ENCODE measurements at places on chromosomes 12 and 14.

DNA sequence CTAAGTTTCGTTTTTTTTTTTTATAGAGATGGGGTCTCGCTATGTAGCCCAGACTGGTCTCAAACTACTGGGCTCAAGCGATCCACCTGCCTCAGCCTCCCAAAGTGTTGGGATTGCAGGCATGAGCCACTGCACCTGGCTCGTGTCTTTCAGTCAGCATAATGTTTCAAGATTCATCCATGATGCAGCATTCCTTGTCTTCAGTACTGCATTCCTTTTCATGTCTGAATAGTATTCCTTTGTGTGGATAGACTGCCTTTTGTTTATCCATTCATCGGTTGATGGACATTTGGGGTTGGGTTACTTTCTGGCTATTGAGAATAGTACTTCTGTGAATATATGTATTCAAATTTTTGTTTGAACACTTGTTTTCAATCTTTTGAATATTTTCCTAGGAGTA lies 37.4 kb downstream of the HCAR2 start:
- no peak for DNase-seq

- no peak for DNase-seq
These were observed 17.3 kb upstream of the RFLNA start for GRCh38 chr12:124277394-124278241.

- DNase-seq = no peak
These were observed 35.7 kb upstream of the ACTN1 start for GRCh38 chr14:69014829-69015259.

GRCh38 chr12:54384591-54385041 lies at the start of gene ZNF385A:
Gene ZNF385A (minus strand): TSS chr12:54384733. CDS start chr12:54384514, 219 bp downstream.
- no peak for DNase-seq

DNA sequence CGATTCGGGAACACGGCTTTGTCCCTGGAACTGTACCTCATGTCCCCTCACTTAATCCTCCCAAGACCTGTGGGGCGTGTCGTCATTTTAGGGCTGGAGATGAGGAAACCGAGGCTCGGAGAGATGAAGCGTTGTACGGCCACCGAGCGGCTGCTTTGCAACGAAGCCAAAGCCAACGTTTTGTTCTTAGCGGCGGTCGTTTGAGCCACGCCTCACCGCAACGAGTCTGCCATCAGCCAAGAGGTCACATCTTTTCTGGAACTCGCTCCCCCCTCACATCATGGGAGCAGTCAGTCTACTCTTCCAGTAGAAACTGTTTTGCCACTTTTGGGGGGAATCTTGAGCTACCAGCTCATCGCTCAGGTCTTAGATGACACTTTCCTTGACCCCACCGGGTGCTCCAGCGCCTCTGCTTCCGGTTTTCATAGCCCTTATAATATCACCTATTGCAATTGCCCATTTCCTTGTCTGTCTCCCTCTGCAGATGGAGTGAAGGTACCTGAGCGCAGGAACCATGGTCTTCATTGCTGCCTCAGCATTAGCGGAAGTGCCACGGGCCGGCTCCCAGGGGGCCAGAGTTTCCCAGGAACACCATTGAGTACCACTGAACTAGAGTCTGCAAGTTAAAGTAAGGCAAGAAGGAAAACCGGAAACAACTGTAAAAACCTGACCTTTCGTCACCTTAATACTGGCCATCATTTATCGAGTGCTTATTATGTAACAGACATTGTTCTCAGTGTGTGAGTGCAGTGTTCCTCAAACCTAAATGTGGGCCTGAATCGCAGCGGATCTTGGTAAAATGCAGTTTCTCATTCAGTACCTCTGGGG lies 19.6 kb downstream of the NINJ2 start:
- DNase-seq = peak; percentile 17

DNA sequence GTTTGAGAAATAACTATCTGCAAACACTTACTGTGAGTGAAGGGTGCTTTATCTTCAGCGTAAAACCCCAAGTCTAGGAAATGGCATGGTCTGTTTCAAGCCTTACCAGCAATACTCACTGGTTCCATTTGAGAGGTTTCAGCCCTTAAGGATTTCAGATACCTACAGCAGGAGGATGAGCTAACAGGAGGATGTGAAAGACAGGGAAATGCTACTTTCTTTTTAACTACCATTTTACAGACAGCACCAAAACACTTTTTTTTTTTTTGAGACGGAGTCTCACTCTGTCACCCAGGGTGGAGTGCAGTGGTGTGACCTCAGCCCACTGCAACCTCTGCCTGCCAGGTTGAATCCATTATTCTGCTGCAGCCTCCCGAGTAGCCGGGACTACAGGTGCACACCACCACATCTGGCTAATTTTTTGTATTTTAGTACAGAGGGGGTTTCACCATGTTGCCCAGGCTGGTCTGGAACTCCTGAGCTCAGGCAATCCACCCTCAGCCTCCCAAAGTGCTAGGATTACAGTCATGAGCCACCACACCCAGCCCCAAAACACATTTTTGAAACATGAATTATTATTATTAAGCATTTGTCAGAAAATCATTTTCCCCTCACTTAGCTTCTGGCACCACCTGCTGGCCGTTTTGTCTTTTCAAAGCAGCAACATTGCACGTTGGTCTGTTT lies 4.6 kb downstream of the MTRFR start:
- DNase-seq = peak; percentile 81

DNA sequence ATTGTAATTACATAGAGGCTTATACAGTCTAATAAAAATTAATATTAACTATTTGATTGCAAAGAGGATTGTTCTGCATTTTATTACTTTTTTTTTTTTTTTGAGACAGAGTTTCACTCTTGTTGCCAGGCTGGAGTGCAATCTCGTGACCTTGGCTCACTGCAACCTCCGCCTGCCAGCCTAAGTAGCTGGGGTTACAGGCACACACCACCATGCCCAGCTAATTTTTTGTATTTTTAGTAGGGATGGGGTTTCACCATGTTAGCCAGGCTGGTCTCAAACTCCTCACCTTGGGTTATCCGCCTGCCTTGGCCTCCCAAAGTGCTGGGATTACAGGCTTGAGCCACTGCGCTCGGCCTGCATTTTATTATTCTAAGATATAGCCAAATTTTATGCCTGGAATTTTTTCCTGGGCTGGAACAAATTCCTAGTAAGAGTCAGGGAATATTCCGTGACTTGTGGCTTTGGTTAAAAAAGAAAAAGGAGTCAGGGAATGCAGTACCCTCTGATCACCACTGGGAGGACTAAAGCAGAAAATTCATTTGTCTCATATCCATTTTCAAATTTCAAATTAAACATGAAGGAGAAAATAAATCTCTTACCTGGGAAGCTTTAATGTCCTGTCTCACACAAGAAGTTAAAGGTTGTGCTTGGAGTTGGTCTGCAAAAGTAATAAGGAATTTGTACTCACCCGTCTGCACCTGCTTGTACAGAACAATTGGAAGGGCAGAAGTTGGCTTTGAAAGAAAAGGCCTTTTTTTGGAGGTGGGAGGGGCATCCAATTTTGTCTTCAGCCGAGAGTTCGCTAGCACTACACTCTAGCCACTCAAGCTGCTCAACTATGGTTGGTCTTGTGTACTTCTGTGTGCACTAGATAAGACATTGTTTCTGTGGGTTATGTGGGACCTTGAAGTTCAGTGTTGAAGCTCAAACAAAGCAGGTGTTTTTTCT lies 8.7 kb downstream of the MARK3 start:
- no peak for DNase-seq

GRCh38 chr12:18751866-18752265 lies 13.9 kb downstream of the CAPZA3 start:
- DNase-seq = no peak

DNA sequence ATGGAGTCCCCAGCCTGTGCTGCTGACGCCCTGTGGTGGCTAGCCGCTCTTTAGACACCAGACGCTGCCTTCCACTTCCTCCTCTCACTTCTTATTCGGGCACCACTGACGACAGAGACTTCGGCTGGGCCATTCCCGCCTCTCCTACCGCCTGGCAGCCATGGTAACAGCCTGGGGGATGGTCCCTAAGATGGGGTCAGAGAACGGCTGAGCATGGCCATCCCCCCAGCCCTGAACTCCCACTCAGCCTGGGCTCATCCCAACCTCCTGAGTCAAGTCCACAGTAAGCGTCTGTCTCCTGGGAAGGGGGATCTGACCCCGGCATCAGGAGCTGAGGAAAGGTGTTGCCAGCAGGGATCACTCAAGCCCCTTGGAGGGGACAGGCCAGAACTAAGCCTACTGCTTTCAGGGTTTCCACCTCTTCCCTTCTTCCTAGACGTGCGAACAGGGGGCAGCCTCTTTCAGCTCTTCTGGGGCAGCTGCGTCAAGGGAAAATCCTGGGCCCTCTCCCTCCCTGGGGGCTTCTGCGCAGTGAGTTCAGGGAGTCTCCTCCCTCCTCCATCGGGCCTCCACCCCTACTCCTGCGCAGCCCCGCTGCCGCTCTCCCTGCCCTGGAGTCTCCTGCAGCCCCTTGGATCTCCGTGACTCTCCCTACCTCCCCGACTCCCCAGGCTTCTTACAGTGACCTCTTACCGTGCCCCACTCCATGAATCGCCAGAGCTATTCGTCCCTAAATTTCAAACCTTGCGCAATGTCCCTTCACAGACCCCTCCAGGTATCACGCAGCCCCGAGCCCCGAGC lies 643 bp upstream of the TAMALIN start:
- peak; percentile 10 for DNase-seq

DNA sequence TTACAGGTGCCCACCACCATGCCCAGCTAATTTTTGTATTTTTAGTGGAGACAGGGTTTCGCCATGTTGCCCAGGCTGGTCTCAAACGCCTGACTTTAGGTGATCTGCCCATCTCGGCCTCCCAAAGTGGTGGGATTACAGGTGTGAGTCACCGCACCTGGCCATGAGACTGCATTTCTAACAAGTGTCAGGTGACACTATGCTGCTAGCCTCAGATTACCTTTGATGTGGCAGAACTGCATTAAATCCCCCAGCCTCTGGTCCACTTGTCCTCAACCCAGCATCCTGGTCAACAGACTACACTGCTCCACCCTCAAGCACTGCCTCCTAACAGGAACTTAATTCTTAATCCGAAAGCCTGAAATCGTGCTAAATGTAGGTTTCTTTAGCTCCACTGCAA lies 13.1 kb downstream of the LGMN start:
- DNase-seq = no peak

DNA sequence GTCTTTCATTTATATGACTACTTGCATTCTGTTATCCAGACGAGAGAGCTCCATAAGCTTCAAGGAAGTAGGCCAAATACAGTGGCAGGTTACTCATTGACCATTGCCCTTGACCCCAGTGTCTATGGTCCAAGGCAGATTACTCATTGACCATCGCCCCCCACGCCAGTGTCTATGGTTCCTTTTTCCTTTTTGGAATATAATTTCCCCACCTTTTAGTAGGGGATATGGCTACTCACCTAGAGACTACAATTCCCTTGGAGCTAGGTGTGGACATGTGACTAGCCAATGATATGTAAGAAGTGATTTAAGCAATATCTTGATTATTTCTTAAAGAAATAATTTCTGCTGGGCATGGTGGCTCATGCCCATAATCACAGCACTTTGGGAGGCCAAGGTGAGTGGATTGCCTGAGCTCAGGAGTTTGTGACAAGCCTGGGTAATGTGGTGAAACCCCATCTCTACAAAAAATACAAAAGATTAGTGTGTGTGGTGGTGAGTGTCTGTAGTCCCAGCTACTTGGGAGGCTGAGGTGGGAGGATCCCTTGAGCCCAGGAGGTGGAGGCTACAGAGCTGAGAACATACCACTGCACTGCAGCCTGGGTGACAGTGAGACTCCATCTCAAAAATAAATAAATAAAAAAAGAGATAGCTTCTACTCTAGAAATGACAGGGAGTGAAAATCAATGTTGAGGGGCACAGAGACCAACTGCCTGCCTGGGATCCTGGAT lies 32.6 kb downstream of the SIX4 start:
- no peak for DNase-seq

GRCh38 chr12:130451001-130451930 lies 113.6 kb downstream of the PIWIL1 start:
- no peak for DNase-seq

GRCh38 chr14:68232300-68233055 lies 412.9 kb downstream of the RAD51B start:
- DNase-seq = no peak

DNA sequence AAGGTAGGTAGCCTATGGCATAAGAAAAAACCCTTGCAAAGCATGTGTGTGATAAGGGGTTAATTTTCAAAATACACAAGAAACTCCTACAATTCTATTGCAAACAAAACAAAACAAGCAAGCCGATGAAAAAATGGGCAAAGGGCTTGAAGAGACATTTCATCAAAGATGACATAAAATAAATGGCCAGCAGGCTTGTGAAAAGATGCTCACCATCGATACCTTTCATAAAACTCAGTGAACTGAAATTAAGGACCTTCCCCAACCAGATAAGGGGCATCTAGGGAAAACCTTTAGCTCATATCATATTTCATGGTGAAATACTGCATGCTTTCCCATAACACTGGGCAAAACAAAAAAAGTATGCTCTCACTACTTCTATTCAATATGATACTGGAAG lies 131.2 kb downstream of the PPM1H start:
- no peak for DNase-seq

Data from CD4-positive, alpha-beta T cell treated with Interleukin-17A for 4 hours (primary cell).